ENCODE measurements at places on chromosomes 16 and 17. TPM values are rescaled to one million over a fixed set of nuclear protein-coding genes. Genes with fewer than 3 reads are reported as not detected.

GRCh38 chr16:21952040-21952792 is 945 bp upstream of the UQCRC2 start:
- H3K27me3 ChIP-seq, result no peaks in the 10 kb centered on the region
- H3K4me1 ChIP-seq, result peaks cover 16% of the 10 kb centered on the region
- peak overlapping the region; percentile 97 for H3K27ac ChIP-seq
- H3K36me3 ChIP-seq, result no peaks in the 10 kb centered on the region
- H3K4me3 ChIP-seq, result peak overlapping the region; percentile 83
- peak; percentile 78 for DNase-seq

DNA sequence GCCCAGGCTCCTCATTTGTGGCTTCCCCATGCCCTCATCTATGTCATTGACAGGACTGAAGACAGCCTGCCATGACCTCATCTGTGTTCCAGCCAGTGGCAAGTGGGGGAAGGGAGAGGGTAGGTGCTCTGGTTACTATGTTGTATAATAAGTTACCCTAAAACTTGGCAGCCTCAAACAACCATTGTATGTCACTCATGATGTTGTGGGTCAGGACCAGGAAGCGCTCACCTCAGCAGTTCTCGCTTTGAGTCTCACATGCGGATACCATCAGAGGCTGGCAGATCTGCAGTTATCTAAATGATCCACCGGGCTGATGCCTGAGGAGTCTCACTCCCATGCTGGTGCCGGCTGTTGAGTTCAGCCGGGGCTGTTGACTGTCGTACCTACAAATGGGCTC is 89.0 kb upstream of the TMEM97 start:
- no peak overlapping the region for H3K27ac ChIP-seq
- peaks cover 27% of the 10 kb centered on the region for H3K27me3 ChIP-seq
- H3K4me1 ChIP-seq, result peaks cover 3% of the 10 kb centered on the region
- H3K4me3 ChIP-seq, result no peak overlapping the region
- no peaks in the 10 kb centered on the region for H3K36me3 ChIP-seq
- no peak for DNase-seq

CD300LF gene
- not detected for total RNA-seq

NDUFAB1 gene
- total RNA-seq, result 112 TPM

SYNGR3 gene
- total RNA-seq, result 0.81 TPM
